Left colon (tissue), 2 donors: ENCODE measurements at places on chromosomes 16 and 17.
A peak's percentile ranks its signal among the peaks of the same experiment; 100 is the strongest.

DNA sequence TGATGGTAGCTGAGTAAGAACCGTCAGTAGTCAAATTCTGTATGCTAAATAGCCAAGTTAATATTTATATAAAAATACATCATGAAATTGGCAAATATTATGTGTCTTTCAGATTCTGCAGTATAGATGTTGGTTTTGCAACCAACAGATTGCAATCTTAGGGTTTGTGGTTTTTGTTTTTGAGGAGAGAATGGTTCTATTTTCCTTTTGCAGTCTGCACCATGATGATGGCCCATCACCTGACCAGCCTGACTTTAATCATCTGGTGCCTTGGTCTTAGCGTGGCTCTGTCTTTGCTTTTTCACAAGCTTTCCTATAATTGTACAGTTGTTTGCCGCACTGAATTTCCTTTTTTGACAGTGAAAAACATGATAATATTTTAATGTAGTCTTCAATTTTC, 50.7 kb downstream of the NUP93 start:
- DNase-seq, result no peak

GRCh38 chr17:48231995-48232959, 124.7 kb downstream of the SNX11 start:
- DNase-seq, result no peak

DNA sequence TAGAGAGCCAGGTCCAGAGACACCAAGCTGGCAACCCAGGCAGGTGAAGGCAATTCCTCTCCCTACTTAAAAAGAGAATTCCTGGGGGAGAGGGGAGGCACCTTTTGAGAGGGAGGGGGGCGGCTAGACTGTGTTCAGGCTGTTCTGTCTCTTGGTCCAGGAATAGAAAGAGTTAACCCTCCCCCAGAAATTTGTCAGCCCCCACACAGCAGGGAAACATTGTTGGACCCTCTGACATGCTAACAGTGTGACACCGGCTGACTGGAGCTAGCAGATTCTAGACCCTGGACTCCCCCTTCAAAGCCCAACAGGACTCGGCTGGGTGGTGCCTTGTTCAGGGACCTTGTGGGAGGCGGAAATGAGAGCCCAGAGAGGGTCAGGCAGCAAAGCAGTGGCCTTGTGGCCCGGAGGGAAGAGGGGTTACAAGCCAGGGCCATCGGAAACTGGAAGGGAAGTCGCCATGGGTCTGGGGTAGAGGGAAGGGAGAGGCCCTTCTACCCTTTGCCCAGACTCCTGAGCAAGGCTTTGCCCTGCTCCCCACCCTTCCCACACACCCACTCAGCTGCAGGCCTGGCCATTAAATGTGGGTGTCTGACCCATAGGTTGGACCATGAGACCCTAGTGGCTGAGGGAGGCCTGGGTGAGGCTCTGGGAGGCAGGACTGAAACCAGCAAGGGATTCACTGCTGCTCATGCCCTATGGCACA, 44.6 kb downstream of the RAI1 start:
- DNase-seq, result no peak

- peak; percentile 24 for DNase-seq
Observed at GRCh38 chr16:71846431-71846830, 655 bp downstream of the ATXN1L start.

DNA sequence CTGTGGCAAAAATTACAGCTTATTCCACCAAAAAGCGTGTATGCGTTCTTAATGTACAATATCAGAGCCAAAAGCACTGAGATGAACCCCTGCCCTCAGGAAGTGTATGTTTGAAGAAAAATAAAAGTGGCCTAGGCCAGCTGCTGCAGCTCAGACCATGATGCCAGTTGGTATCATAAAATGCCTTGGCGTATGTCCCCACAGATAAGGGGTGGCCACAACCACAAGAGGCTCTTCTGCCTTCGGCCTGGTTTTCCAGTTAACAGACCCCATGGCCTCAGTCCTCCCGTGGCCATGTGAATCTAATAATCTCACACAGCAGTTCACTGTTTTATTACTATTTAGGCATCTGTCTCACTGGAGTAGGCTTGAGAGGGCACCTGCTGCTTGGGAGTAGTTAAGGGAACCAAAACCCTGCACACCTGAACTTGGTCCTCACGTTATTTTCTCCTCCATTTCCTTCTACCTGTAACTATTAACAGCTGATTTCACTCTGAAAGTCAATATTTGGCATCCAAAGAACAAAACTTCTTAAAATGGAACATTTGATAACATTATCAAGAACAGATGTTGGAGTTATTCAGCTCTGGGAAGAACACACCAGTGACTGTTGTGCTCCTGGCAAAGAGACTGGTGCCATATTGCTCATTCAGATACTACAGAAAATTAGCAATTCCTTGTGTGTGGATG, 34.8 kb upstream of the ERN1 start:
- DNase-seq, result no peak

GRCh38 chr17:34228781-34229180, 26.3 kb upstream of the CCL2 start:
- DNase-seq, result no peak

GRCh38 chr17:81833921-81834830, 674 bp downstream of the PPP1R27 start:
- no peak for DNase-seq

DNA sequence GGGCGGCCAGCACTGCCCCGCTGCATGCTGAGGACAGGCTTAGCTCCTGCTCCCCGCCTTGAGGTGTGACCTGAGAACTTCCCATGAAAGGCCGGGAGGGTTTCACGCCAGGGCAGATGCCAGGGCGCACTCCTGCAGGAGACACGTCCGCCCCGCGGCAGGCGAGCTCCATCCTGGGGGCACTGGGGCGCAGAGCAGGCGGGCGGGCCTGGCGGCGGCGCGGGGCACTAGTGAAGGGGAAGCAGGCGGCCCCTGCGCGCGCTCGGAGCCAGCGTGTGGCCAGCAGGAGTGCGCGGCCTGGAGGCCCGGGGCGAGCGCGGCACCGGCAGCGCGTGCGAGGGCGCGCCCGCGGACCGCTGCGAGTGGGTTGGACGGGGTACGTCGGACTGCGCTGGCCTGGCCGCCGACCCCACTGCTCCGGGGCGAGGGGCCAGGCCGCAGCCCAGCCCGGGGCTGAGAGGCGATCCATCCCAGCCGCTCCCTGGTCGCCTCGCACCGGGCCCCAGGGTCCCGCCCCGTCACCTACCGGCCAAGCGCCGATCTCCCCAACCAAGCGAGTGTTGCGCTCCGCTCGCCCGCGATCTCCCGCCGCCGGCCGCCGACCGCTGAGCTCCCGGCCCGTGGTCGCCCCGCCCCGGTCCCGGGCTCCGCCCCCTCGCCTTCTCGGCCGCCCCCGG, at the start of gene MAP3K14:
Gene MAP3K14 (minus strand): TSS at position 587 of the 677 bp plus-strand sequence. CDS start 26,275 bp downstream, outside the sequence.
- peak; percentile 81 for DNase-seq

- DNase-seq, result no peak
Observed at GRCh38 chr16:12170103-12171040, 193.8 kb downstream of the SNX29 start.

DNA sequence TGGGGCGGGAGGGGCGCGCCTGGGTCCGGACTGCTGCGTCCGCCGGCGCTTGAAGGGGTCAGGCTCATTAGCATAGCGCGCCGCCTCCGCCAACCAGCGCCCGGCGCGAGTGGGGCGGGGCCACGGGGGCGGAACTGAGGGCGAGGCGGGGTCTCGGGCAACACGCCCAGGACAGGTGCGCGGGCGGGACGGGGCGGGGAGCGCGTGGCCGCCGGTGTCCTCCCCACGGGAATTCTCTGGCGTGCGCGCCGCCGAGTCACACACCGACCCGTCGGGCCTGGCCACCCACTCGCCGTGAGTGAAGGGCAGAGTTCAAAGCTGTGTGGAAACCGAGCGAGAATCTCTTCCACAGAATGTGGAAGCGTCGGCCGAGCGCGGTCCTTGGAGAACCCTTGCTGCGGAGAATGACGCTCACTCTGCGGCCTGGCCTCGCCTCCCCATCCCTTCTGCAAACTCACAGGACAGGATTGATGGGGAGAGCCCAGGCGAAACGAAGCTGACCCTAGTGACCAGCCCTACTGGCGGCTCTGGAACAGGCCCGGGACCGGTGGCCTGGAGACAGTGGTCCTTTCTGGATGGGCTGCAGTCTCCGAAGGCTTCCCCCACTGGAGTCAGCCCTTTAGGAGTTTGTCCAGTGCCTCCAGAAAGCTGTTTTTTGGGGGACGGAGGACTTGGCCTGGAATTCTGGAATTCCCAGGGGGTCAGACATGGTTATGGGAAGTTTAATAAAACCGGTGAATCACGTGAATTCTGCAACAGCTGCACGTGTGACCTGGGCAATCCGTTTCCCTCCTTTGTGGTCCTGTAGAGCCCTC, at the start of gene SNAI3:
Gene SNAI3 (minus strand): TSS at position 69 of the 815 bp plus-strand sequence. CDS start 101 bp downstream, outside the sequence.
- DNase-seq, result peak; percentile 85

GRCh38 chr16:86214326-86215232, 295.7 kb upstream of the FOXF1 start:
- peak; percentile 22 for DNase-seq

- no peak for DNase-seq
Observed at GRCh38 chr16:15736529-15736928, 86.5 kb downstream of the NDE1 start.

DNA sequence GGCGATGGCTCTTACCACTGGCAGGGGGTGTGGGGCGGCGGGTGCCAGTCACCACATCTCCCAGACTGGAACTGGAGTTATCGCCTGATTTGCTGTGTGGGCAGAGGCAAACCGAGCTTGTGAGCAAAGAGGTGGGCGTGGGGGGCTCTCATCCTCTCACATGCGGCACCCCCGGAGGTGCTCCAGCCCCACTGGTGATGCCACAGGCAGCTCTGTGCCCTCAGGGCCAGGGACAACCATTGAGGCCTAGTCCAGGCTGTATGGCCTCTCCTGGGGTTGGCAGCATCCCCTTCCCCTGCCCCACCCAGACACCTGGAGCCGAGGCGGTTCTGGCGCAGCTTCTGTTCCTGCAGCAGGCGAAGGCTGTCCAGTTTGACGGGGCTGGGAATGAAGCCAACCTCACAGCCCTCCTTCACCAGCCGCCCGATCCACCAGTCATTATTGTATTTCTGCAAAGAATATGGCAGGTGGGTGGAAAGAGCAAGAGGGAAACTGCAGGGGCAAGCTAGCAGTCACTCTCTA, 10.9 kb downstream of the CACNB1 start:
- no peak for DNase-seq

DNA sequence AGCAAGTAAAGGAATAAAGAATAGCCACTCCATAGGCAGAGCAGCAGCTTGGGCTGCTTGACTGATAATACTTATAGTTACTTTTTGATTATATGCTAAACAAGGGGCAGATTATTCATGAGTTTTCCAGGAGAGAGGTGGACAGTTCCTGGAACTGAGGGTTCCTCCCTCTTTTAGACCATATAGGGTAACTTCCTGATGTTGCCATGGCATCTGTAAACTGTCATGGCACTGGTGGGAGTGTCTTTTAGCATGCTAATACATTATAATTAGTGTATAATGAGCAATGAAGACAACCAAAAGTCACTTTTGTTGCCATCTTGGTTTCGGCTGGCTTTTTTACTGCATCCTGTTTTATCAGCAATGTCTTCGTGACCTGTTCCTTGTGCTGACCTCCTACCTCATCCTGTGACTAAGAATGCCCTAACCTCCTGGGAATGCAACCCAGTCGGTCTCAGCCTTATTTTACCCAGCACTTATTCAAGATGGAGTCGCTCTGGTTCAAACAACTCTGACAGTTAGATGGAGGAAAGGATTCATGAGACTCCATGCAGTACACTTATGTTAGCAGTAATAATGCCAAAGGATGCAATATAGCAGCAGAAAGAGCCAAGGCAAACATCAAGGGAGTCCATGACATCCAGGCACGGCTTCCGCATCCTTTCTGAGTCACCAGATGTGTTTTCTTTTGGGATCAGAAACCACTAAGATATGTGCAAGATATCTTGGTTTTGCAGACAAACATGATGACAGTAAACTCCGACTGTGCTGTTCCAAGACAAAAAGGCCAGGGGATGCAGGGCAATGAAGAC, 55.8 kb upstream of the B4GALNT2 start:
- DNase-seq, result no peak

- DNase-seq, result peak; percentile 82
Observed at GRCh38 chr16:1990351-1991134, 773 bp downstream of the SYNGR3 start.

DNA sequence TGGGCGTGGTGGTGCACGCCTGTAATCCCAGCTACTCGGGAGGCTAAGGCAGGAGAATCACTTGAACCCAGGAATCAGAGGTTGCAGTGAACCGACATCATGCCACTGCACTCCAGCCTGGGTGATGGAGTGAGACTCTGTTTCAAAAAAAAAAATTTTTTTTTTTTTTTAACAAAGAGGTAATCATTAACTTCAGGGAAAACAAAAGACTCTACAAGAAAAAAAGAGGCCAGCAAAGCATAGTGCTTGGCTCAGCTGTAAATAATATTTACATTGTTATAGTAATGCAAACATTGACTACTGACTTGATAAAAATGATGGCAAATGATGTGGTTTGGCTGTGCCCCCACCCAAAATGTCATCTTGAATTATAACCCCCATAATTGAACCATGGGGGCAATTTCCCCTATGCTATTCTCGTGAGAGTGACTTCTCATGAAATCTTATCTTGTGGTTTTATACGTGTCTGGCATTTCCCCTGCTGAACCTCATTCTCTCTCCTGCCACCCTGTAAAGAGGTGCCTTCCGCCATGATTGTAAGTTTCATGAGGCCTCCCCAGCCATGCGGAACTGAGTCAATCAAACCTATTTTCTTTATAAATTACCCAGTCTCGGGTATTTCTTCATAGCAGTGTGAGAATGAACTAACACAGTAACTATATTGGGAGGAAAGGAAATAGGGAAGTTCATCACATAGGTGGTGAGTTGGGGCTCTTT, 12.7 kb upstream of the SSTR2 start:
- DNase-seq, result no peak

GRCh38 chr17:16820161-16820877, 130.3 kb downstream of the CCDC144A start:
- DNase-seq, result peak; percentile 28

DNA sequence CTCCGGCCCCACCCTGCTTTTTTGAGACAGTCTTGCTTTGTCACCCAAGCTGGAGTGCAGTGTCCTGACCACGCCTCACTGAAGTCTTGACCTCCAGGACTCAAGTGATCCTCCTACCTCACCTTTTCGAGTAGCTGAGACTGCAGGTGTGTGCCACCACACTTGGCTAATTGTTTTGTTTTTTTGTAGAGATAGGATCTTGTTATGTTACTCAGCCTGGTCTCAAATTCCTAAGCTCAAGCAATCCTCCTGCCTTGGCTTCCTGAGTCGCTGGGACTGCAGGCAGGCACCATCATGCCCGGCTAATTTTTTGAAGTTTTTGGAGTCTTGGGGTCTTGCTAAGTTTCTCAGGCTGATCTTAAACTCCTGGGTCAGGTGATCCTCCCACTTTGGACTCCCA, 206.7 kb downstream of the SHISA9 start:
- no peak for DNase-seq
